ENCODE measurements at places on chromosomes 1 and 21.
A peak's percentile ranks its signal among the peaks of the same experiment; 100 is the strongest.

GRCh38 chr1:101167891-101168290, 68.9 kb upstream of the S1PR1 start:
- no peak for DNase-seq

DNA sequence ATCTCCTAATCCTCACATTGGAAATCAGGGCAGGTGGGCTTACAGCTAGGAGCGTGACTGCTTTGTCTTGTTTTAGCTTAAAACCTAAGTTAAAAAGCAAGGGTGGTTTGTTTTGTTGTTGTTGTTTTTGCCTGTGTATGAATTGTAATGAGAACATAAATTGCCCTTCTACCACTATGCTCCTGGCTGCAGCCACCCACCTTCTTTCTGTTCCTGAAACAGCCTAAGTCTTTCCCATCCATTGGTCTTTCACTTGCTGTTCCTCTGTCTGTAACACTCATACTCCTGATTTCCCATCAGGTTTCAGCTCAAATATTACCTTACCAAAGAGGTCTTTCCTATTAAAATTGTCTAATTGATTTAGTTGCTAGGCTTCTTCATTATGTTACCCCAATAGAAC, 604 bp upstream of the TMEM79 start:
- no peak for DNase-seq

DNA sequence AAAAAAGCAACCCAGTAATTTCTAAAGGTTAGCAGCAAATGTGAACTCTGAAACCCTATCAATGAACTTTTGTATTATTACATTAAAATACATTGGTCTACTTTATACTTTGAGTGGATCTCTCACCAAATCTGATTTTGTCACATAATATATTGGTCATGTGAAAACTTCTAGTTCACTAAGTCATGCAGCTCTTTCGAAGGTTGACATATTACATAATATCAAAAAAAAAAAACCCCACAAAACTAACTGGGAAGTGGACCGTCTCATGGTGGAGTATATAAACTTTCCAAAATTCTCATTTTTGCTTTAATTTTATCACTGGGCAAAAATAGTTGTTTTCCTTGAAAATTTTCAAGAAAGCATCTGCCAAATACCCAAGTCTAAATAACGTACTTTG, 50.4 kb downstream of the GATAD2B start:
- DNase-seq, result no peak

DNA sequence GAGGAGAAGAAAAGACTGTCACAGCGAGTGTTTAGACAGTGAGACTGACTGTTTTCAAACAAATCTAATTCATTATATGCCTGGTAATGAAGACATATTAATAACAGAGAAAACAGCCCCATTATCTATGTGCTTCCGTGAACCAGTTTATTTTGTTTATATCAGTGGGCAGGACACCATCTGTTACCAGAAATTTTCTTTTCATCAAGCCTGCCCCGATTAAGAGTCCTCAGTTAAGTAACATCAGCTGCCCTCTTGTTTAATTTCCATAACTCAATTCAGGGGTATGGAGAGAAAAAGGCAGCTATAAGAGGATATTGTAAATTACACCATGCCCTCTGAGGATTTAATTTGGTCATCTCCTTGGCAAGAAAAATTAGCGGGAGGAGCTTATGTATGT, 94.0 kb downstream of the TMEM200B start:
- DNase-seq, result no peak

DNA sequence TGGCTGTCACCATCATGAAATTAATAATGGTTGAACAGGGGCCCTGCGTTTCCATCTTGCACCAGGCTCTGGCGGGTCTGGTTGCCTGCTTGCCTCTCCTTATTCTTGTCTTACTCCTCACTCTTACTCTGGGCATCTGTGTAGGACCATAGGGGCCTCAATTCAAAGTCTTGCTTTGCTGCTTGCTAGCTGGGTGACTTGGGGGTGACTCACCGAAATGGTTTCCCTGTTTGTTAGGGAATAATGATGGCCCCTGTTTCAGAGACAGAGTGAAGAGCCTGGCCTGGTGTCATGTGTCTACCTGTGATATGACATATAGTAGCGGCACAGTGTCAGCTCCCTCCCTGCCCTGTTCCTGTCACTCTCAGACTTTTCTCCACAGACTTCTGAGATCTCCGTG, 24.6 kb downstream of the KCNC4 start:
- DNase-seq, result no peak

GRCh38 chr1:2460203-2460602, 15.9 kb upstream of the PLCH2 start:
- DNase-seq, result no peak

GRCh38 chr1:18769140-18769539, 90.3 kb downstream of the TAS1R2 start:
- DNase-seq, result no peak

- DNase-seq, result no peak
Observed at GRCh38 chr1:16677552-16678431, 11.0 kb upstream of the RNU1-3 start.

- no peak for DNase-seq
Observed at GRCh38 chr1:117585086-117585485, 20.8 kb upstream of the TENT5C start.

DNA sequence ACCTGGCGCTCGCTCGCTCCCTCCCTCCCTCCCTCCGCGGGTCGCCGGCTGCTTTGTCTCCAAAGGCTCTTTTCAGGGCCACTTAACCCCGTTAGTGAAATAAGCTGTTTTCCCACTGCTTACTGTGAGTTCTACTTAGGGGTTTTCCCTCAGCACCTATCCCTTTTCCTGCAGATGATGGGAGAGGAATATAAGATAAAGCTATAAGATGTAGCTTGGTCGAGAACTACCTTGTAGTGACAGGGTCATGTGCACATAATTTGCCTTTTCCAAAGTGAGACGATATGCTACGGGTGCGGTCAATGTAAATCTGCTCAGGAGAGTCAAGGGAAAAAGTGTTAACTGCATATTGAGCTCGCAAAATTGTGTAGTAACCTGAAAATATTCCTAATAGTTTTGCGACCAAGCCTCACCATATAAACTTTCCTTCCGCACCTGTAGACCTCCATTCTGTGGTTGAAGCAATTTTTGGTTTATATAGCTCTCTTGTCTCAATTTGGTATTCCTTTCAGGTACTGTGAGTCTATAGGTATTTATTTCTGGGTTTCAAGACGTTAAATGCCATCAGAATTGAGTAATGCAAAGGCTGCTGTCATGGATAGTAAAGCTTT, 55.8 kb upstream of the BOLA1 start:
- no peak for DNase-seq

DNA sequence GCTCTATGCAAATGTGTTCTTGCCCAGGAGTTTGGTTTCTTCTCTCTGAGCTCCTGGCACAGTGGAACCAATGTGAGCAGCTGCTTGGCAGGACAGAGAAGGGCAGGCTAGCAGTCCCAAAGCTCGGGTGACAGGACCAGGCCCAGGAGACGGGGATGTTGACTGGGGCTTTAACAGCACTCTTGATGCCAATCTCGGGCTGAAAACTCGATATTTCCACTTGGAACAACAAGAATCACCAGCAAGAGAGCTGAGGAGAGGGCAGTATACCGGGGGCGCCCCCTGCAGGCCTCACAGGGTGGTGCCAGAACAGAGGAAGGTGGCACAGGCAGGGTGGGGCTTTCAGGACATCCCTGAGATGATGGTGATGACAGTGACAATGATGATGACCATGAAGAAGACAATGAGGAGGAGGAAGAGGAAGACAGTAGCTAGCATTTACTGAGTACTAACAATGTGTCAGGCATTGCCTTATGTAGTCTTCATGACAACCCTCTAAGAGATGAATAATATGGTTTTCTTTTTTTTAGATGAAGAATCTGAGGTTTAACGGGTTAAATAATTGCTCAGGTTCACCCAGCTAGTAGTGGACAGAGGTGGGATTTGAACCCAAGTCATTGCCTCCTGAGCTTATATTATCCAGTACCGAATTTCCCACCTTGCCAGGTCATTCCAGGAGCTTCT, 2.7 kb upstream of the KCNJ9 start:
- DNase-seq, result peak; percentile 29

DNA sequence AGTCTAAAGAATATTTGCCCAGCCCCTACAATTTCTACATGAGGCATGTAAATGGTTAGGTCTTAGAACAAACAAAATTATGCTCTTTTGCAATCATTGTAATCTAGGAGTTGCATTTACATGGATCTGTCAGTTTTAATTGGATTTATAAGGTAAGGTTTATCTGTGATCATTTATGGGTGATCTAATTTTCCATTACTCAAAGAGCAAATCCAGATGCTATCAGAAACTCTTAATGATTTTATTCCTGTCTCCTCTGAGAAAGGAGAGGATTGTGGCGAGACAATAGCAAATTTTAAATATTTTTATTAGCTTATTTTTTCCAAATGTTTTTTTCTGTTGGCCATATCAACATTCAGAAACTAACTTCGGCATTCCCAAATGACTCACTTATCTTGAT, 14.2 kb upstream of the NEGR1 start:
- no peak for DNase-seq

- no peak for DNase-seq
Observed at GRCh38 chr1:8723010-8723409, 94.4 kb downstream of the RERE start.

- DNase-seq, result no peak
Observed at GRCh38 chr1:234537236-234537635, 58.3 kb upstream of the TARBP1 start.

DNA sequence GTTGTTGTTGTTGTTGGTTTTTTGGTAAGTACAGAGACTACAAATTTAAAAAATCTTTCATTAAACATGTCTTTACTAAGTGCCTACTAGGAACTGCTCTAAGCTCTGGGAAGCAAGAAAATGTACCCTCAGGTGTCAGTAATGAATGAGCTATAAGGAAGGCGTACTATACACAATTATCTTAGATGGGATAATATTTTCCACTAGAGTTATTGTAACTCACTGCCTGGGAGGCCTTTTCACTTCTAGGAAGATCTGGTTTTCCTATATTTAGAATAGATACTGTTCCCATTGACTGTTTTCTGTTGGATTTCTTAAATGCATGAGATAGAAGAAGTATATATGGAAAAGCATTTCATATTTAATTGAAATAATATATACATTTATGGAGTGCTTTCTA, 19.6 kb downstream of the CLIC4 start:
- no peak for DNase-seq

GRCh38 chr1:225891229-225891972, 2.5 kb upstream of the LEFTY1 start:
- no peak for DNase-seq

GRCh38 chr1:1061682-1062345, 12.3 kb downstream of the RNF223 start:
- no peak for DNase-seq

- no peak for DNase-seq
Observed at GRCh38 chr1:21313886-21314721, 23.8 kb upstream of the ECE1 start.

DNA sequence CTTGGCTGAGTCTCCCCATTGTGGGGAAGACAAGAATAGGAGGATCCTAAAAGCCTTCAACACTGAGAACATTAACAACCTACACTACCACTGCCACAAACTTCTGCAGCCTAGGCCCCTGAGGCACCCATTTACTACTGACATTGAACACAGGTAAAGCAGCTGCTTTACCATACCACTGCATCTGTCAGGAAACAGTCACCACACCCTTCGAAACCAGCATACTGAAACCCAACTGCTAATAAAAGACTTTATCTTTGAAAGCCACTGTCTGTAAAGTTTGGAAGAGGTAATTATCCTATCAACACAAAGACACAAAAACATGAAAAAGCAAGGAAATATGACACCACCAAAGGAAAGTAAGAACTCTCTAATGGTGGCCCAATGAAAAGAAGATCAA, 7.4 kb downstream of the IFNAR1 start:
- DNase-seq, result no peak

DNA sequence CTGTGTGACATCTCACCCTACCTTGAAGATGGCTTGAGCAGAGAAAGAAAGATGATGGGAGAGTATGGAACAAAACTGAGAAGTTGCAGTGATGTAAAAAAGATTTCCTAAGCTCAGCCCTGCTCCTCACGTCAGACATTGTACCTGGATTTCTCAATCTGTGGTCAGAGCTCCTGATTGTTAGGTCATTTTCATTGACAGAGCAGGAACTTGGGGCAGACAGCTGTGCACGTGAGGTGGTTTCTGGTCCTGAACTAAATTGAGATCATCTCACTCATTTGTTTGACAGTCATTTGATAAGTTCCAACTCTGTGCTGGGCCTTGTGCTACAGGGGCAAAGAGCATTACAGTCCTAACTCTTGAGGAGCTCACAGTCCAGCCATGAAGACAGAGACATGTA, 10.2 kb downstream of the TRAF3IP3 start:
- no peak for DNase-seq

DNA sequence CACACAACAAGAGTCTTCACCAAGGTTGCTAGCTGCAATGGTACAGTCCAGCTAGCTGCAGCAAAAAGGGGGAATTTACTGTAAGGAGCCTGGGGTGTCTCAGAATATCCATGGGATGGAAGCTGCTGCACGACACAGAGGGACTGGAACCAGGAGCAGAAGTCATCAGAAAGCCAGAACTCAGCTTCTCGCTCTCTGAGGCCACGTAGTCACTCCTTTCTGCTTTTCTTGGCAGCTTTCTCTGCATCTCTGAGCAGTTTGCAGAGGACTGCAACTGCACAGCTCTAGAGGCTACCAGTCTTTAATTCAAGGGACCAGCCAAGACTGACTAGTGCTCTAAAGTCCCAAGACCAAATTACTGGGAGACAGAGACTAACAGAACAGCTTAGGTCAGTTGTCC, 27.0 kb upstream of the IL10 start:
- no peak for DNase-seq
